ENCODE measurements at places on chromosomes 1 and 21.
A peak's percentile ranks its signal among the peaks of the same experiment; 100 is the strongest.

DNA sequence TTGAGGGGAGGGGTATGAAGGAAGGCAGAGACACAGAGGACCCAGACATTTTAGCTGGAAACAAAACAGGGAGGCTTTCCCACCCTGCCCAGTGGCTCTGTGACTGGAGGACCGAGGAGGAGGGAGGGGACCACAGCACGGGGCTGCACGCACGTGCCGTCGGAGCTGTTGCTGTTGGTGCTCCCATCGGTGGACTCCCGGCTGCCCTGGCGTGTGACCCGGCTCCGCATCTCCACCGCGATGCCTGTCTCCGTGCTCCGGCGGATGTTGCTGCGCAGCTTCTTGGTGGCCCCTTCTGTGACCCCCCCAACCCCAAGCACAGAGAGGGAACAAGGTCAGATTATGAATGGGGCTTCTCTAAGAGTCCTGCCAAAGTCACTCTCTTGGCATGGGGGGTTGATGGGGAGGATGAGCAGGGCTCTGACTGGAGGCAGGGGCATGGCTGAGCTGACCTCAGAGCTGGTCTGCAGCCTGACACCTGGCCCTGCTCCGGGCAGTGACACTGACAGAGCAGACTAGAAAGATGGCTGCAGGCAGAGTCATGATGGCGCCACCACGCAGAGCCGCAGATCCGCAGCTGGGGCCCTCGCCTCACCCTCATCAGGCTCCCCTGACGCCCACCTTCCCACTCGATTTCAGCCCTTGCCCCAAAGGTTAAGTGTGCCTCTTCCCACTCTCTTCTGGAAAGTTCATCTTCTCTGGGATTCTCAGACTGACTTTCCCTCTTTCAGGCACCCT is 29.6 kb downstream of the RIMS3 start:
- no peak for DNase-seq

DNA sequence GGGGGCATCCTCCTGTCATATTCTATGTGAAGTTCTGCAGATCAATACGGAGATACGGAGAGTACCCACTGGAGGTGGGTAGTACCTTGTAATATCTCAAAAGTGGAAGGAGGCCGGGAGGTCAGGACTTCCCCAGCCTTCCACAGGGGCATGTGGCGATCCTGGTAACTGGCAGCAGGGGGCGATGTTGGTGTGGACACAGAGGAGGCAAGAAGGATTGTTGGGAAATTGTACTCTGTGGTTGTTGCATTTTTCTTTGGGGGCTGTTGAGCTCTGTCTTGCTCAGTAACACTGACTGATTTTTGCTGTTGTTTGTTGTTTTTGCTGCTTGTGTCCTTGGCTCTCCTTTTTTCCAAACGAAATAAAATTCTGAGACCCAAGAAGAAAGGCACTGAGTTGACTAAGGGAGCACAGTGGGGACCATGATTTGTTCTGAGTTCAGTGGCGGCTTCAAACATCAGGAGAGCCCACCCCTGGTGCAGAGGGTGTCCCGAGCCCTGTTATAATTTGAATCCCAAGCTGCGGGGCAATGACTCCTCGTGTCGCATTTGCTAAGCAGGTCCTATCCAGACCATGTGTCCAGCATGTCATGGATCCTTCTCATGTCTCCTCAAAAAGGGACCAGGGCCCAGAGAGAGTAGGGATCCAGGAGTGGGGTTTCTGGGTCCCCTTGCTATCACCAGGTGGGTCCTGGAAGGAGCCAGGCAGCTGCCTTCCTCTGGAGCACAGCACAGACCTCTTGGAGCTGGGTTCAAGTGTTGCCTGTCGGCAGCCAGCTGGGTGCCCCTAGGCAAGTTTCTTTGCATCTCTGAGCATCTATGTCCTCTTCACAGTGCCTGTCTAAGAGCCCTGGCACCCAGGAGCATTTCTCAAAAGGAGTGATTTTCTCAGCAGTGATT is 22.8 kb downstream of the LHX4 start:
- DNase-seq, result peak; percentile 65

GRCh38 chr1:193387406-193387805 is 201.0 kb upstream of the B3GALT2 start:
- no peak for DNase-seq

DNA sequence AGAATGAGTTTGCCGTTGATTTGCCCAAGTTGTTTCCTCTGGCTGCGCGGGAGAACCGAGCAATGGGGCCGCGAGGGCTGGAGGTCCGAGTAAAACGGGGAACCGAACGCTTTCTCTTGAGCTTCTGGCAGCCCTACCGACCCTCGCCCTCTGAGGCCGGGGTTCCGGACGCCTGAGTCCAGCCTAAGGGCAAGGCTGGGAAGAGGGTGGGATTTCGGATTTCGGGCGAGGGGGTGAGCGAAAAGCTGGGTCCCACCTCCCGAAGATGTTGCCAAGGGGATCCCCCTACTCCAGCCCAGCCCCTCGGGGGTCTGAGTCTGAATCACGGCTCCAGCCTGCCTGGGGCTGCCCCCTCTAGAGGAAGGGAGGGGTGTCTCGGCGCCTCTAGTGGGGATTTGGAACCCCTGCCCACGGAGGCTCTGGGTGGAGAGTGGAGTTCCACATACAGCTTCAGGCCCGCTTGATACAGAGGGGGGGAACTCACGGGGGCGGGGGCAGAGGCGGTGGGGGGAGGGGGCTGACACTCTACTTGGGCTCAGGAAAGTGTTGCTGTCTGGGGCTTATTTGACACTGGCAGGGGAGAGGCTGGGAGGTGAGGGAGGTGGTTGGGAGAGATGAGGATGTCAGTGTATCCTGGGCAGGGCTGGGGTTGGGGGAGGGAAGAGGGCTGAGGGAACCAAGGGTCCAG is 617 bp downstream of the KIRREL1 start:
- DNase-seq, result no peak

DNA sequence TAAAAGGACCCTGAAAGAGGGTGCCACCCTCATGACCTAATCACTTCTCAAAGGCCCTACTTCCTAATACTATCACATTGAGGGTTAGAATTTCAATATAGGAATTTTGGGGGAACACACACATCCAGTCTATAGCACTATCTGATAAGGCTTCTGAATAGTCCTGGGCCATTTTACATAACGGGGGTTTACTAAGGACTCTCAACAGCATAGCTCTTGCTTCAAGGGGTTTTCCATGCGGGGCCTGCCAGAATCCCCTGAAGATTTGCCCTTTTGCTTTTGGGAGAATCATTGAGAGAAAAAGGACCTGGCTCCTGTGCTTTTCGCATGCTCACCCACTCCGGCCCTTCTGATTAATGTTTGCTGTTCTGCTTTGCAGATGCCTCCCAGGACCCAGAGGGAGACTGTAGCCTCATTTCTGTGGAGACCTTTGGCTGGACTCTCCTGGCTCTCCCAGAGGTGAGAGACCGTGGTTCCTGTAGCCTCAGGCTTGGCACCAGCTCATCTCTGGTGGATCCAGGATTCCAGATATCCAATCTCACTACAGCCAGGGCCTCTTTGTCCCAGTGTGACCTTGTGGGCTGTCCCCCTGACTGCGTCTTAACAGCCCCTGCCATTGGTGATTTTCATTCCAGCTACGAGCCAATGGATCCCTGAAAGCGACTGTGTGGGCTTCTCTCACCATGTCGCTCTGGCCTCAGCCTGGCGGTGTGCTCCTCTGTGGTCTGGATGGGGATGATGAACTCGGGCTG is 72.6 kb downstream of the DDR2 start:
- no peak for DNase-seq

DNA sequence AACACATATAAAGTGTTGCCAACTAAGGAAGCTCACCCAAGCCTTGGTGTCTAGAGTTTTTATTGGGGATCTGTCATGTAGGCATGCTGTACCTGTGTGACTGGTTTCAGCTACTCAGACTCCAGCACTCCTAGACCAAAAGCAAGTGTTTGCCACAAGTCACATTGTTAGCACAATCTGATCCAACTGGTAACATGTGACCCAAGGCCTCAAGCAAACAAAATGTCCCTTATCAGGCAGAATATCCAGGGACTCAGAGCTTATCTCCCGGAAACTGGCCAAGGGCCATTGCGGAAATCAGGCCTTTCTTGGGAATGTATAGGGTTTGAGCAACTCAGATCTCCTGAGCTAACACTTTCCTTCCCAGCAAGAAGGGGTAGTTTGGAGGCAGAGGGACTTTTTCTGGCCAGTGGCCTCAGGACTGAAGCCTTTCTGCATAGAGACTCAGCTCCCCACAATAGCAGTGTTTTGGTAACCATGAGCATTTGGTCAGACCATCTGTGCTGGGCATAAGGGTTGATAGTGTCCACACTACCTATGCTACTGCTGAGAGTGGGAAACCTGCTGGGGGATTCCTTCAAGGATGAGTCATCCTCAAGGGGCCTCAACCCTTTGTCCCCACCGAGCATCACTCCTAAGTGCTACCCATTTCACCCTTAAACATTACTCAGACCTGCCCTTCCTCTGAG is 29.6 kb downstream of the NHLH2 start:
- peak; percentile 34 for DNase-seq

DNA sequence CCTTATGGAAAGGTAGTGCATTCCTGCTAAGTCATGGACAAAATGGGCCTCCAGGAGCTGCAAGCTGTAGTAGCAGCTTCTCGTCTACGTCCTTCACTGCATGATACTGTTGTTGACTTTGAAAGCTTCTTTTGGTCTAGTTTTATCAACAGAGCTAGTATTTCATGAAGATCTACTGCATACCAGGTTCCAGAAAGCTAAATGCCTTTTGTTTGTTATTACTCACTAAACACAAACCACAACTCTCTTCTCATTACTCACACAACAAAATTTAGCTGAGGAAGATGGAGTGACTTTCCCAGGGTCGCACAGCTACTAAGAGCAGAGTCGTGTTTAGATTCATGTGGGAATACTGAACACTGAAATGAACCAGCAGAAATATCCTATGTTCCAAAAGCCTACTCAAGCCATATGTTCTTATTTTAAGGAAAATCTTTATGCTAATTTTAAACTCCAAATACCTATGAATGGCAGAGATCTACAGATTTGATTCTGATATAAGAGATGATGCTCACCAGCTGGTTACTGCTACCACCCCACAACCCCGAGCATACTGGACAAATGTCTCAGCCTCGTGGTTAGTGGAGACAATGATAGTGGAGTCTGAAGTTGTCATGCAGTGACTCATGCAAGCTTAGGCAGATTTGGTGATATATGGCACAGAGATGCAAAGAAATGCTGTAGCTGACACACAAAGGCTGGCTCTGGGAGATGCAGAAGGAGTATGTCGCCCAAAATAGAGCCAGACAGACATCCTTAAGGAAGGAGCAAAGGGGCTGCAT is 20.6 kb downstream of the PGBD2 start:
- DNase-seq, result peak; percentile 42

GRCh38 chr1:82722608-82723007 is 921.9 kb downstream of the ADGRL2 start:
- no peak for DNase-seq

GRCh38 chr1:110634455-110635311 is 28.5 kb upstream of the KCNA2 start:
- peak; percentile 44 for DNase-seq

GRCh38 chr21:31222142-31222541 is 121.9 kb downstream of the TIAM1 start:
- DNase-seq, result no peak

GRCh38 chr1:17862121-17862520 is 107.0 kb downstream of the ACTL8 start:
- DNase-seq, result no peak

GRCh38 chr1:230286166-230286889 is 139.8 kb downstream of the PGBD5 start:
- no peak for DNase-seq

DNA sequence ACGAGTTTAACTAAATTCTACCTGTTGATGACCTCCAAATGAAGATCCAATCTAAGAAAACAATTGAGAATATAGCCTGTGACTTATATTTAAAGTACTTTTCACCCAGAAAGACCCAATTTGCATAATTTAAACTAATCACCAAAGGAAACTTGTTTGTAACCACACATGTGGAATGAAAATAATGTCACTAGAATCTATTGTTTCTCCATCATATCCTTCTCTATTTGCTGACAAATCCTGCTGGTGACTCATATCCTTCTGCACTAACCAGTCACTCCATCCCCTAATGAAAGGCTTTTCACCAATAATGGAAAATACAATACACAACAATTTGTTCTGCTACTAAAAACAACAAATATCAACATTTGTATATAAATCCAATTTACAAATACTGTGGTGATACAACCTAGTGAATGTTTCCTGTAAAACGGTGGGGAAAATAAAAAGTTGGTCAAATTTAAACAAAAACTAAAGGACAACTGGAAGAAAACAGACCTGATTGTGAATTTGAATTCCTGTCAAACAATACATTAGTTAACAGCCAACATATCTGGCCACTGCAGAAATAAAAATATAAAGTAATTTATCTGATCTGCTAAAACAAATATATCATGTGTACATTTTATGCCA is 6.5 kb downstream of the PTP4A2 start:
- peak; percentile 51 for DNase-seq

DNA sequence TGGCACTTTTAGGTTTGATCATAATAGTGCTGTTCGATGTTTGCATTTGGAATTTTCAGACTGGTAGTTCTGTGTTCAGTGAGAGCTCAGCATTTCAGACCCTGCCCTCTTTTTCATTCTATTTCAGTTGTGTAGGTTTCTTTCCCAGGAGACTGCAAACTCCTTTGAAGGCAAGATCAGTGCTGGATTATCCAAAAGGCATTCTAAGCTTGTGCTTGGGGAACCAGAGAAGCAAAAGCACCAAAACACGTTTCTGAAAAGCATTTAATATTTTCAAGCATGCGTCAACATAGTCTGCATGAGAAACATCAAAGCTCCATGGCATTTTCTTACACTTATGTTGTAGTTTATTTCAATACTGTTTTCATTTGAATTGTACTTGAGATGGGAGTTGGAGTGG is 292.1 kb downstream of the SDCCAG8 start:
- no peak for DNase-seq

DNA sequence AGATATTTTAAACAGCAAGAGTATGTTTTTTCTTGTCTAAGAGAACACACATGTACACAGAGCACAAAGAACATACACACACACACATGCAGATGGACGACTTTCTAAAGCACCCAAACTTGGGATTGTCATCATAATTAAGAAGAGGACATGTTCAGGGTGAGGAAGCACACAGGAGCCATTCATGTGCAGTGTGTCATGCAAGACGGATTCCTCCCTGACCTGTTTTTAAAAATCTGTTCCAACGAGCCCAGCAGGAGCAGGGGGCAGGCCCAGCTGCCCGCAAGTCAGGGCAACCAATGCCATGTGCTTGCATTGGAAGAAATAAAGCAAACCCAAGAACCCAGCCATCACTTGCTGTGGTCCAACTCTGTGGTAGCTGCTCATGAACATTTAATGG is 167.3 kb upstream of the ZNF644 start:
- DNase-seq, result no peak

GRCh38 chr1:44294588-44295007 is 60.5 kb downstream of the ERI3 start:
- DNase-seq, result peak; percentile 44

DNA sequence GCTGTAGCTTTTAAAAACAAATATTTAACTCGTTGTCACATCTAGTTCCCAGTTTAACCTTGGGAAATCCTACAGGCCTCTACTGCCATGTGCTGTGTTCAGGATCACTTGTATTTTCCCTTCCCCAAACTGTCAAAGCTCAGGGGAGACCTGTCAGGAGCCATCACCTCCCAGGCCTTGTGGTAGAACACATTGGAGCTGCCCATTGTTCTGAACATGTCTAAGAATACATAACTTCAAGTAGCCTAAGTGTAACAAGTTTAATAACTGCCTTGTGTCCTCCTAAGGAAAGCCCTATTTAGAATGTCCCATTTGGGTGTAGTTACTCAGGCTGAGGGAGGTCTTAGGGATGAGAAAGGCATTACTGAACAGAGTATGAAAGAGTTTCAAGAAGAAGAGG is 28.6 kb upstream of the PIGC start:
- no peak for DNase-seq

GRCh38 chr1:94607398-94607797 is 65.8 kb upstream of the F3 start:
- DNase-seq, result no peak

GRCh38 chr1:234589064-234589800 is 20.7 kb downstream of the IRF2BP2 start:
- DNase-seq, result peak; percentile 20
